ENCODE measurements at places on chromosomes 1 and 21.

DNA sequence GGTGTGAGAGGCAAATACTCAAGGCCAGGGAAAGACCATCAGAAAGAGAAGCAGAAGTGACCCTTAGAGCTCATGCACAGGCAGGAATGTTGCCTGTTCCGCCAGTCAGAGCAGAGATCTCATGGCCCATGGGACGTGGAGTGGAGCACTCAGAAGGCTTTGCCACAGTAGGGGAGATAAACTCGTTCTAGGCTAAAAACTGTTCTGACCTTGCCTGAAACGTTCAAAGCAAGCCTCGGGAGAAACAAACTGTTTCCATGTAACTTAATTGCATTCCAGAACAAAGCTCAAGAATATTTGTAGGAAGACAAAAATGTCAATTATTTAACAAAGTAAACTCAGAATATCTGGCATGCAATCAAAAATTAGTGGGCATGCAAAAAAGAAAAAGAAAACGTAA lies 20.7 kb upstream of the SLC19A1 start:
- no peak for DNase-seq

DNA sequence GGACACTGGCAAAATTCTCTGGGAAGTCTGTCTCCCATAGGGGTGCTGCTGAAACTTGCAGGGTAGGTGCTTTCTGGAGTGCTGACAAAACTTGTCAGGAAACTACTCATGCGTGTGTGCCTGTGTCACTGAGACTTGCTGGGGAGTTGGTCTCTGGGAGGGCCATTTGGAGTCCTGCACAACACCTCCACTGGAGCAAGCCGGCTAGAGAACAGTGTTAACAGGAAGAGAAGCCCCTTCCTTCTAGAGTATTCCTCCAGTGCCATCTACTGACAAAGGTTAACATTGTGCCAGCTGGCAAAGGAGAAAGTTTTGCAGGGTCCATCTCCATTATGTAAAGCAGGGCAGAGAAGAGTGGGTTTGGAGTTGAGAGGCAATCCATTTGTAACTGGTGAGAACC lies 30.0 kb downstream of the ZMYM4 start:
- no peak for DNase-seq

- no peak for DNase-seq
Measured at GRCh38 chr1:21149855-21150432, 26.8 kb downstream of the EIF4G3 start.

DNA sequence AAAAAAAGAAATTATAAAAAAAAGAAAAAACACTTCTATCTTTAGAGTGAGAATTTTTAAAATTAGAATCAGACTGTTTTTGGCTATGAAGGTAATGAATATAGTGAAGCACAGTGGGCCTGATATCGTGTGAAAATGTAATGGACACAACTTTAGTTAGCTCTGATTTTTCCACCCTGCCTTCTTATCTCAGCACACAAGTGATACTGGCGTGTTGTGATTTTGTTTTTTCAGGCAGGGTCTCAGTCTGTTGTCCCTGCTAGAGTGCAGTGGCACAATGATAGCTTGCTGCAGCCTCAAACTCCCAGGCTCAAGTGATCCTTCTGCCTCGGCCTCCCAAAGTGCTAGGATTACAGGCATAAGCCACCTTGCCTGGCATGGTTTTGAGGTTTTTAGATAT lies 22.3 kb downstream of the MACF1 start:
- no peak for DNase-seq

GRCh38 chr1:113659035-113659434 lies 100.3 kb downstream of the PHTF1 start:
- no peak for DNase-seq

DNA sequence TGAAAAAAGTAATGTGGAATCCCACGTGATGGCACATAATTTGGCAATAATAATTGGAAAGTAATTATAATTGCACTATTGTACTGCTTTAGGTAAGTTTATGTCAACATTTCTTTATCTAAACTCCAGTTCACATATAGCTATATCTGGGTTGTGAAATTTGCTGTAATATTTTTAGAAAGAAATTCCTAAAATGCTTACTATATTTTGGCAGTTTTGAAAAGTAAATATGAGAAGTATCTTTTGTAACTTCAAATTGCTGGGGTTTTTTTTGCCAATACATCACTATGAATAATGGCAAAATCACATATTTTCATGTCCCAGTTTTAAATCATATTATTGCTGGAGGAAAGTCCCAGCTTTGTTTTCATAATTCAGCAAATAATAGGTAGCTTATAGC lies 197.5 kb downstream of the PDE4B start:
- DNase-seq, result no peak

DNA sequence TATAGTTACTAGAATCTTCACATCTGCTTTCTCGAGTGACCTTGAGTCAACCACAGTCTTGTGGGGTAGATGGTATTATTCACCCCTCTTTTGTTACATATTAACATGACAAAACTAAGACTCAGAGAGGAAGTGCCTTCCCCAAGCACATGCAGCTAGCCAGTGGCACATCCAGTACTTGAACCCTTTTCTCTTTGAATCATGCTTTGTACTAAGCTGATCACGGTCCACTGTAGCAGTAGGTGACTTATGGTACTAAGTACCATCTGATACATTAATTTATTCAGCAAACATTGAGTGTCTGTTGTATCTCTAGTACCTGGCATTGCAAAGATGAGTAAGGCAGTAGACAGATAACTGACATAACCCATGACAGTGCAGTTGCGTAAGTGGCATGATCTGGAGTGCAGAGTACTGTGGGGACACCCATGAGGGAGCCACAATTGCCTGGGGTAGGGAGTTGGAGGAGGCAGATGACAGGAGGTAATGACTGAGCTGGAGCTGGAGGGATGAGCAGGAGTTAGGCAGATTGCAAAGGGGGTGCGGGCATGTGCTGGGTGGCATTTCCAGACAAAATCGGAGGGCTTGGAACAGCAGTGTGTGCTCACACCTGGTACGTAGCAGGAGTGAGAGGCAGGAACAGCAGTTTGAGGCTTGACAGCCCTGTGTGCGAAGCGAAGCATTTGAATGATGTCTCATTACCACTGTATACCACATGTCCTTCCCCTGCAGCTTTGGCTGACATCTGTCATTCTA lies 29.8 kb downstream of the UCK2 start:
- DNase-seq, result no peak

GRCh38 chr1:194155962-194156361 lies 969.5 kb upstream of the B3GALT2 start:
- no peak for DNase-seq

DNA sequence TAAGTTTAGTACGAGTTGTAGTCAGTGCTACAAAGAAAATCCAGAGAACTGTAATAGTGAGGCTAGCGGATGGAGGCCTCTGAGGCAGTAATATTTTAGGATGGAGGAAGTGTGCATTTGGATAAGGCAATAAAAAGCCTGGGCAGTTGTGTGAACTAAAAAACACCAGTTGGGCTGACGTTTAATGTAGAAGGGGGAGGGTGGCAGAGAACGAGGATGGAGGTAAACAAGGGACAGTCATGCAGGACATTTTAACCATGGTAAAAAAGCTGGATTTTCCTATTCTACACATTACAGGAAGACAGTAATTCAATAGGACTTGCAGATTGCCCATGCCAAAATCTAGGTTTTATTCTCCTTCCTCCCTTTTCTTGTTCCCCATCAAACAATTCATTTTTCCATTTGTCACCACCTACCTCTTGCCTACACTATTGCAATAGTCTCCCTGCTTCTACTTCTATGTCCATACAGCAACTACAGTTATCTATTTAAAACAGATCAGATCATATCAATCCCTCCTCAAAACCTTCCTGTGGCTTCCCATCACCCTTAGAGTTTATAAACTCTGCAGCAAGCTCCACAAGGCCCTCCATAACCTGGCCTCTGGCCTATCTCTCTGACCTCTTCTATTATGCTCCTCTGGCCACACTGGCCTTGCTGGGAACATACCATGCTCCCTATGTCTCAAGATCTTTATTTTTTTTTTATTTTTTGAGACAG lies 27.7 kb downstream of the ERO1B start:
- DNase-seq, result no peak

- no peak for DNase-seq
Measured at GRCh38 chr1:201653233-201653632, 114.3 kb downstream of the NAV1 start.

- no peak for DNase-seq
Measured at GRCh38 chr1:206487970-206488369, 17.7 kb downstream of the IKBKE start.

- DNase-seq, result no peak
Measured at GRCh38 chr1:79708646-79709265, 702.2 kb upstream of the ADGRL4 start.

DNA sequence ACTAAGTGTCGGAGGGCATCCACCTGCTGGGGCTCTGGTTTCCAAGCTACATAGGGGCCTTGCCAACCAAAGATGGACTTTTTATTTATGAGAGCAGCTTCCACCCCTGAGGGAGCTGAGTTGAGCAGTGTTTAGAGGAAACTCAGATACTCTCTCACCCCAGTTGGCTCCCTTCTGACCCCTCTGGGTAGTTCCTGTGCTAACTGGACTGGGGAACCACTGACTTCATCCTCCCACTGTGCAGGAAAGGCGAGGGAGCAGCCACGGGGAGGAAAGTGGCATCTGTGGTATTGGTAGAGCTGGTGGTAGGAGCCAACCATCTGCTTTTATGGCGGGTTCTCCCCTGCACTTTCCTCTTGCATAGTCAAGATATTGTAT lies 70.4 kb downstream of the MPZL1 start:
- no peak for DNase-seq

- no peak for DNase-seq
Measured at GRCh38 chr1:19057784-19058475, 101.5 kb upstream of the IFFO2 start.

GRCh38 chr1:65195495-65196417 lies 47.8 kb downstream of the AK4 start:
- DNase-seq, result no peak

GRCh38 chr1:153752571-153753195 lies 22.5 kb upstream of the SLC27A3 start:
- DNase-seq, result no peak
